ENCODE measurements at places on chromosomes 2 and 18.

DNA sequence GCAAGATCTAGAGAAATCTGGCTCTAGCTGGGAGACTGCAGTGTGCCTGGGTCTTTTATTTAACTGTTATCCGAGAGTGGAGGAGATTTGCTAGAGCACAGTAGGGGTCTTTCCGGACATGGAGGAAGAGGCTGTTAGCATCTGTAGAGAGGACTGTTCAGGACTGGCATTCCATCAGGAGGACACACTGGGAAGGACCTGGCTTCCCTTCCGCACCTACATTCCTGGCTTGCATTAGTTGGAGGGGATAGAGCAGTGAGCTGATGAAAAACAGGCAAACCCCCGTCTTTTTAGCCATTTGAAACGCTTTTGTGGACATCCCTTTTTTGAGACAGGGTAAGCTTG is 874 bp upstream of the PIEZO2 start:
- DNase-seq, result no peak

GRCh38 chr18:36203360-36203895 is 16.1 kb downstream of the MOCOS start:
- DNase-seq, result no peak

DNA sequence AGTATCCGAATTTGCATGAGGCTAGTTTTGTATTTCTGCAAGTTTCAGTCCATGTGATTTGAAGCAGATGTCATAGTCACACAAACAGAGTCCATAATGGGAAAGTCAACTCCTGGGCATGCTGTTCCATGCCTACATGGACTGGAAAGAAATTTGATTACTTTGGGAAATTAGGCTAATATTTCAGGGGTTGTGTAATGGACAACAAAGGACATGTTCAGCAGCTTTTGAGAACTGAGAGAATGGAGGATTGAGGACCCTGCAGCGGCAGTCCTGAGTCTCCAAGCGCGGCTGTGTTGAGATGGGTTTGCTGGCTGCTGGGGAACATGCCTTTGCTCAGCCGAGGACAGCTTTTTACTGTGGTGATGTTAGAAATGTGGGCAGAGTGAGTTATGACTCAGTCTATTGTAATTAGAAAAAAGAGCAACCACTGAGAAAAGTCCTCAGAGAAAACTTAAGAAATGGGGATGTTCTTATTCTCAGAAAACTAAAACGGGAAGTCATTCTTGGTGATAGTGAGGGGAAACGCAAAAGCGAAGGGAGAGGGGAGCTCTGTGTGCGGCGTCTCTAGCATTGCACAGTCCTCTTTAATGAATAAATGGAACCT is 149.2 kb downstream of the FAM210A start:
- DNase-seq, result no peak

- no peak for DNase-seq
Observed at GRCh38 chr2:51812138-51812866, 780.4 kb upstream of the NRXN1 start.

DNA sequence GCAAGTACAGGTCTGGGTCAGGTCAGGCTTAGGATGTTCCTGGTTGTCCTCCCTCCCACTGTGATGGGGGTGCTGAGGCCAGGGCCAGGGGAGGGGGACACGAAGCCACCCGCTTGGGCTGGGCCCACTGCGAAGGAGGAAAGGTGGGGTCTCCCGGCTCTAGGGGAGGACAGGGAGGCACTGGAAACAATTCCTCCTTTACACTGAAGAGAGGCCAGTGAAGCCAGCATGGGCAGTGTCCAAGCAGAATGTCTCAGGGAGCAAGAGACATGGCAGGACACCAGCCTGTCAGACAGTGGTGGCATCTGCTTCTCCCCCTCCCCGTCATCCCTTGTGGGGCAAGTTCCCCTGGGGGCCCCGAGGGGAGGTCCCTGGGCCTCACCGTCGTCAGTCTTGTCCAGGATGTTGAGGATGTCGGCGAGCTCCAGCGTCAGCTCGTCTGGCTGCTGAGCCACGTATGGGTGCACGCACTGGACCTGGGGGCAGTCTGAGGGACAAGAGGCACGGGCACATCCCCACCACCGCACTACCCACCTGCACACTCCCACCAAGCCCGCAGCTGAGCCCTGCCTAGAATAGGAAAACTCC is 10.8 kb downstream of the SNORC start:
- no peak for DNase-seq

DNA sequence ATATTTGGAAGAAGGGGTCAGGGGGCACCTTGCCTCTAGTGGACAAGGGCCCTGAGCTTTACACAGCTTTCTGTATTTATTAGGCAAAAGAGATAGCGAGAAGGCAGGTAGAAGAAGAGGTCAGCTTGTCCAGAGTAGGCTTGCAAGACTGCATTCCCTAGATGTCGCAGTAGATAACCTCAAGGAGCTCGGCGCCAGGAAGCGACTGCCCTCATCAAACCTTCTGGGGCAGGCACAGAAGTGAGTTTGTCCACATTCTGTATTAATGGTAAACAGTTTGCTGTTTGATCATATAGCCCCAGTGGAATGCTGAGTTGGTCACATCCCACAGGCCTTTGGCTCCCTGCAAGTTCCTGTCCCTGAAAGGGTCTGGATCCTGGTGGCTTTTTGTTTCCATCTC is 7.0 kb downstream of the CHCHD5 start:
- DNase-seq, result no peak

DNA sequence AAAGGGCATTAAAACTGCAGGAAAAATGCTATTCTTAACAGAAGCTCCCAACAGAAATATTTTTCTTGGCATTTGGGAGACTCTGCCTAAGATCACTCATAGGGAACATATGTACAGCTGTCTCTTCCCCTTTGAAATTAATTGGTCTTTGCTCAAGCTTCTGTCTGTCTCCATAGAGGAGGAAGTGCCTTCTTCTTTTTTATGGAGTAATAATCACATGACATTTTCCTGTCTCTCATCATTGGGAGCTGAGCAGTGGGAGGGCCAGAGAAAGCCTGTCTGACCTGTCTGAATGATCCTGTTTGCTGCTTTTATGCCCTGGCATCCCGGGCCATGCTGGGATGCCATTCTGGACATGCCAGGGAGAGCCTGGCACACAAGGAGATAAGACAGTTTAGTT is 145.6 kb downstream of the AQP4 start:
- no peak for DNase-seq

DNA sequence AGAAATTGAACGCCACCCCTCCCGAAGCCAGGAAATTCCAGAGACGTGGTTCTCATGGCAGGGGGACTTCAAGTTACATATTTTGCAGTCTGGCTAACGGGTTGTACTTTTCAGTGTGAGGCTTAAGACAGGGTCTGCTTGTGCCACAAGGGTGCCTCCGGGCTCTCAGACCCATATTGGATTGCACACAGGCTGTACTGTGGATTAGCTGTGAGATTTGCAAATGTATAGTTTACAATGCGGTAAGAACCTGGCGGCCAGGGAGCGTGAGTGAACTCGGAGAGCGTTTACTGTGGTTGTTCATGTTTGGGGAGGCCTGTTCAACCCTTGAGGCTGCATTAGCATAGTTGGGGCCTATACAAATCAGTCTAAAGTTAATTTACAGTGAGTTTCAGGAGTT is 143.9 kb upstream of the SIX2 start:
- no peak for DNase-seq

- DNase-seq, result no peak
Observed at GRCh38 chr2:54726940-54727339, 3.5 kb downstream of the EML6 start.

DNA sequence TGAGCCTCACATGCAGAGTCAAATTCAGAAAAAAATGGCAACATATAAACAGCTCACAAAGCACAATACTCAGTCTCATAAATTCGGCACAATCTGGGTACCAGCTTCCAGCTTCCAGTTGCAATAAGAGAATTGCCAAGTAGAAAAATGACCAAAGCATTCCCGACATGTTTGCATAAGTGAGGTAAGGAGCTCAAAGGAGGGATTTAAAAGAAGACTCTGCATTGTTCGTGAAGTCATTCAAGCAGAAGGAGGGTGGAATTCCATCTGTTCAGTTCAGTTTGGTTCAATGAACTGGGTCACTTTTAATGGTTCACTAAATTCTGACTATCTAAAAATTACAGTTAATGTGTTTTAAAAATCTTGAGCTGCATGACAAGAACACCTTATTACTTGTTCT is 106.7 kb upstream of the KLHL14 start:
- DNase-seq, result no peak

- DNase-seq, result no peak
Observed at GRCh38 chr18:68533641-68534040, 181.3 kb downstream of the TMX3 start.

DNA sequence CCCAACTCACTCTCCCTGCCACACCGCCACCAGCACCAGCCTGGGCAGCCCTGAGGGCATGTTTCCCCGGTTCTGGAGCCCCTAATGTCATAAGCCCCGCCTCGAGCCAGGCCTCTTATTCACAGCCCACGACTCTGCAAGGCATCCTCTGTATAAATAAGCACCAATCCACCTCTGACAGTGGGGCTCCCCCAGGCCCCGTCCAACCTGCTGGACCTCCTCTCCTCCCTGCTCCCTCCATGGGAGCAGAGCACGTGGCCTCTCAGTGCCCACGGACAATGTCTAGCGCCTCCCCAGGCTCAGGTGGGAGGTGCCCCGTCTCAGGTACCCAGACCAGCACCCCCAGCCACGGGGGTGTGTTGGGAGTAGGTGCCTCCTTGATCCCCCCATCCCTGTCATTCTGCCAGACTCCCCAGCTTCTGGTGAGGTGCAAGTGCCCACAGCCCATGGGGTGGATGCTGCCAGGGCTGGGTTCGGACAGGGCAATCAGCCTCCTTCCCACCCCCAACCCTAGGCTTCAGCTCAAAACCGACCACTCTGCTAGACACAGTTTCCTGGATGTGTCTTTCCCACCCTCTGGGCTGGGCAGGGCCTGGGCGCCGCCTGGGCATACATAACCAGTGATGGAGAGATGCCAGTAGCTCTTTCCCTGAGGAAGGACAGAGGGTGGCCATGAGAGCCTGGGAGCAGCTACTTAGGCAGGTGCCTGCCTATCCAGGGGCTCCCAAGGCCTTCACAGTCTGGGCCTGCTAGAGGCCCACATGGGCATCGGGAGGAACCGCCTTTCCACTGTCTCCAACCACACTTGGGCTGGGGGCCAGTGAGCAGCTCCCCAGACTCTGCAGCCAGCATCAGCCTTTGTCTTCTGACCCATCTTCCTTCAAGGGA is 1.6 kb upstream of the ADRA2B start:
- no peak for DNase-seq

DNA sequence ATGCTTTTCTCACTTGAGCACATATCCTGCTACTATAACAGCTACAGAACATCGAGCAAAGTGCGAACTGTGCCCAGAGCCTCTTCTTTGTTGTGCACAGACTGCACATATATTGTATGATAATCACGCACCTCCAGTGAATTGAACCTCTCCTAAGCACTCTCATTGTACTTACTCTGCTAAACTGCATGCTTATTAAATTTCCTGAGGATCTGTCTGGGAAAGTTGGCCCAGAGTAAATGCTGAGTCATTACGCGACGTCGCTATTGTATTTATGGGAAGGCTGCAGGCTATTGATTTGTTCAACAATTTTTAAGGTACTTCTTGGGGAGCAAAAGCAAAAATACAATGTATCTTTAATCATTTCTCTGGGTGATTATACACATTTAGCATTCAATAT is 399.6 kb upstream of the DSEL start:
- no peak for DNase-seq

DNA sequence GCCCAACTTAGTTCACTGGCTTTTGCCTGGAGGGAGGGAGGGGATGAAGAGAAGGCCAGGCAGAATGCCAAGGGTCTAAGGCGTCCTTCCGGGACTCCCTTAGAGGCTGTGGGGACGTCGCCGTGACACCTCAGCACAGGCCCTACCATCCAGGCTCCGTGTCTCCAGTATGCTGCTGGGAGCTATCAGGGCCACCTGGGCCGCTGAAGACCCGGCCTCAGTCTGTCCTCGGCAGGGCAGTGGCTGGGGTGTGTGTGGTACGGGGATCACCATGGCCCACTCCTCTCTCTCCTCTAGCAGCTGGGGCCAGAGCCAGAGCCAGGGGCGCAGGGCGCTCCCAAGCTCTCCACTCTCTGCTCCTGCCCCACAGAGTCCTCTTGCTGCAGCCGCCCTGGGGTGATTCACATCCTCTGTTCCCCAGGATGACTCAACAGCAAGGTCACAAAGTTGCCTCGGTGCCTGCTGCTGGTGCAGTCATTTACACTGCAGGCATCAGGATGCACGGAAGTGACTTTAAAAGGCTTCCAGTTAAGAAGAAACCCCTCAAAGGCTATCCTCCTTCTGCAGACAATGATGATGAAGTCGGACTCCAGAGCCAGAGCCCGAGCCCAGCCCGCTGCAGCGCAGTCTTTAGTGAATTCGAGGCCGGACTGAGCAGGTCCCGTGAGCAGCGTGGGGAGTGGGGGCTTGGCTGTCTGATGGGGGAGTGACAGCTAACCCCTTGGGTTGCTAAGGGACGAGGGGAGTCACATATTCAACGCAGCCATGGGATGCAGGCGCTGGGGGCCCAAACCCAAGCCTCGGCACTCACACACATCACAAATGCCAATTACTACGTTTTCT is 31.9 kb downstream of the SNORC start:
- no peak for DNase-seq

DNA sequence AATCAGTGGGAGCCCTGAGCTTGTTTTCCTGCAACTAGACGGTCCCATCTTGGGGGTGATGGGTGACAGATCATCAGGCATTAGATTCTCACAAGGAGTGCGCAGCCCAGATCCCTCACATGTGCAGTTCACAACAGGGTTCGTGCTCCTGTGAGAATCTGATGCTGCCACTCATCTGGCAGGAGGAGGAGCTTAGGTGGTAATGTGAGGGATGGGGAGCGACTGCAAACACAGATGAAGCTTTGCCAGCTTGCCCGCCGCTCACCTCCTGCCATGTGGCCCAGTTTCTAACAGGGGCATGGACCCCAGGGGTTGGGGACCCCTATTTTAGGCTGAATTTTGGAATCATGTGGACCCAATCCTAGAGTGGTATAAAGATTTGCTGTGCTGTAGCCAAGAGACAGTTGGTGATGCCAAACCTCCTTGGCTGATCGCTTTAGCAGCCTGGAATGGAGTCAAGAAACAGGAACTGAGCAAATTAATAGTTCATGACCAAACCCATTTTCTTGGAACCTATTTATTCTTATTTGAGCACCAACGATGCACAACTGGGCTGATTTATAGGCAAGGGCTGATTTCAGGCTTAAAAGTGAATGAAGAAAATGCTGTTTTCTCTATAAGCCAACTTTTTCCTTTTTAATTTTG is 25.7 kb downstream of the LPIN1 start:
- no peak for DNase-seq

- no peak for DNase-seq
Observed at GRCh38 chr2:178627401-178627800, 147.1 kb downstream of the PLEKHA3 start.

GRCh38 chr18:23887035-23887434 is 127.5 kb upstream of the TTC39C start:
- DNase-seq, result no peak

All from NCI-H1694 (cell line).